Stimulated activated CD4-positive, alpha-beta T cell treated with anti-CD3 and anti-CD28 coated beads, Interleukin-12 subunit alpha, Interleukin-12 subunit beta, amount 100 ng/mL, for 4 hours (primary cell): ENCODE measurements at places on chromosomes 1 and 21.

DNA sequence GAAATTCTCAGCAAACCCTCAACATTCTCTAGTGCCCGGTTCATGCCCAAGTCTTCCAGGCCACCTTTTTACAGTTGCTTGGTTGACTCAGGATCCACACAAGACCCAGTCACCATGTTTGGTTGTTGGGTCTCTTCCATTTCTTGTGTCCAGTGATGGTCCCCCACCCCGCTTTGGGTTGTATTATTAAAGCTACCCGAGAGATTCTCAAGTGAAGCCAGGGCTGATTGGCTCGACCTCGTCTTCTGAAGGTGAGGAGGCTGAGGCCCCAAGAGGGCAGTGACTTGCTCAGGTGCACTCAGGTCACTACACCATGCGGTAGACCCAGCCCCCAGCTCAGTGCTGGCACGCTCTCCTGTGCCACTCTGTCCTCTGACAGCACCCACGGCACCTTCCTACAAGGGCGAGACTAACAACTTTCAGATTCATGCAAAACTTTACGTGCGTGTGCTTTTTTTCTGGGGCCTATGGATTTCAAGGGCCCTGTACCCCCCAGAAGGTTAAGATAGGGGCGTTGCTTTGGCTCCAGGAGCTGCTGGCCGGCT lies 50.3 kb downstream of the CAPN9 start:
- DNase-seq = no peak

- DNase-seq = no peak
Observed at GRCh38 chr1:50126927-50127715, 18.4 kb downstream of the ELAVL4 start.

- DNase-seq = no peak
Observed at GRCh38 chr1:117398957-117399356, 31.7 kb downstream of the MAN1A2 start.

DNA sequence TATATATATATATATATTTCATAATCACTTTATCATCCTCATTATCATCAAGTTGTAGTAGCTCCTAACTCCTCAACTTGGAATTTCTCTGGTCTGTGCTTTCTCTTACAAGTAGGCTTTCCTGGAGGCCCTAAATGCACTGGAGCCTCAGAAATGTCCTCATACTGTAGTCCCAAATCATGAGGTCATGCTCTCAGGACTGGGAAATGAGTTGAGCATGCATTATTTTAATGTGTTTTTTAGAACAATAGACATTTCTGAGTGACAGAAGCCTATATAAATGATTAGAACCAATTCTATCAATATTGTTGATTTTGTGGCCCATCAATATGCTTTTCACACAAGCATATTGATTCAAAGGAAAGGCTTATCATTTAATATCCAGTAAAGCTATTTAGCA lies 42.9 kb upstream of the C1orf105 start:
- no peak for DNase-seq

- DNase-seq = no peak
Observed at GRCh38 chr1:39944410-39945112, 10.4 kb upstream of the MFSD2A start.

- DNase-seq = no peak
Observed at GRCh38 chr1:221900678-221901077, 158.8 kb upstream of the DUSP10 start.

DNA sequence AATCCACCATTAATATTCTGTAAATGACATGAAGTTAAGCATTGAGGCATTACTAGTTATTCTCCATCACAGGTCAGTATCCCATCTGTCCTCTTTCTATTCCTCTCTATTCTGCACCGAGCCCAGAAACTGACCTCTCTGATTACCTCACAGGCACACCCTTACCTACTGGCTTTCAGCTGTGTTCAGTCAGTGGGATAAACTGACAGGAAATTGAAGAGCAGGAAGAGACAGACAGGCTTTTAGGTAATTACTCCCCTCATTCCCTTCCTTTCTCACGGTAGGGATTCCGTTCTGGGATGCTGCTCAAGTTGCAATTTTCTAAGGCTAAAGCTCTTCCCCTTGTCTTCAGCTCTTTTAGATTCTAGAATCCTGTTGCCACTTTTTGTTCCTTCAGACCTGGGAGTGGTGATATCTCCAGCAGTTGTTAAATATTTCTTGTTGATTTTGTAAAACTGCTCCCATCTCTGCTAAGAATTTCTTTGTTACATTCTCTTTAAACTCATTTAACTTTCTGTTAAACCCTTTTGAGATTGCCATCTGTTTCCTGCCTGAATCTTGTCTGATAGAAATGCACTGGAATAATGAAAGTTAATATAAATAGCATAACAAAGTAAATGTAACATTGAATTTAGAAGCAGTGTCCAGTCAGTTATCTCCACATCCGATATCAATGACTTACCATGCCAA lies 1063.4 kb downstream of the PLA2G4A start:
- DNase-seq = no peak

- DNase-seq = no peak
Observed at GRCh38 chr1:80779275-80779674, 1021.5 kb upstream of the ADGRL2 start.

GRCh38 chr1:172948457-172948856 lies 102.3 kb downstream of the TNFSF18 start:
- peak; percentile 3 for DNase-seq

GRCh38 chr1:222454782-222455181 lies 93.1 kb downstream of the HHIPL2 start:
- DNase-seq = no peak

GRCh38 chr1:110091791-110092190 lies 20.5 kb upstream of the UBL4B start:
- no peak for DNase-seq
